ENCODE measurements at places on chromosomes 12 and 14. TPM values are rescaled to one million over a fixed set of nuclear protein-coding genes. Genes with fewer than 3 reads are reported as not detected.

DNA sequence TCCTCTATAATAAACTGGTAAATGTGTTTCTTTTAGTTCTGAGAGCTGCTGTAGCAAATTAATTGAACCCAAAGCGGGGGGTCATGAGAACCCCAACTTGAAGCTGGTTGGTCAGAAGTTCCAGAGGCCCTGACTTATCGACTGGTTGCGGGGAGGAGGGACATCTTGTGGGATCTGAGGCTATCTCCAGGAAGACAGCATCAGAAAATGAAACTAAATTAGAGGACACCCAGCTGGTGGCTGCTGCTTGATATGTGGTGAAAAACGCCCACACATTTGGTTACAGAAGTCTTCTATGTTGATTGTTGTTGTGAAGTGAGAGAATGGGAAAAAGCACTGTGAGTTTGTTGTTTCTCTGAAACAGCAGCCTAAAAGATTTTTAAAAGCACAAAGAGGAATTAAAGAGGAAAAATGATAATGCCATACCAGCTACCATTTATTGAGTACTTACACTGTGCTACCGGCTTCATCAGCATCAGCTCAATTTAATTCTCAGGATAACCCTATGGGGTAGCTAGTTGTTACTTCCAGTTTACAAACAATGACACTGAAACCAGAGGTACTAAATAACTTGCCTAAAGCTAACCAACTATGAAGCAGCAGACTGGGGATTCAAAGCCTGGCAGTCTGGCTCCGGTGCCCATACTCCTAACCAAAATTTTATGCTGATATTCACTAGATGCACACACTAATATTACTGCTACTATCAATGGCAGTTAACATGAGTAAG lies 24.3 kb downstream of the DDX24 start:
- no peaks in the 10 kb centered on the region for H3K27me3 ChIP-seq
- H3K4me1 ChIP-seq = peaks cover 3% of the 10 kb centered on the region
- H3K27ac ChIP-seq = no peak overlapping the region
- H3K36me3 ChIP-seq = peaks cover 49% of the 10 kb centered on the region
- no peak for DNase-seq
- no peak overlapping the region for H3K4me3 ChIP-seq

Gene POTEG
- total RNA-seq = not detected

- H3K4me3 ChIP-seq = no peak overlapping the region
- H3K27ac ChIP-seq = peak overlapping the region; percentile 69
- peaks cover 19% of the 10 kb centered on the region for H3K4me1 ChIP-seq
- H3K36me3 ChIP-seq = no peaks in the 10 kb centered on the region
These were observed 29.9 kb downstream of the HSPB8 start for GRCh38 chr12:119208626-119209061.

Gene NKX2-1
- 7.4 TPM for total RNA-seq

- H3K27me3 ChIP-seq = peaks cover 13% of the 10 kb centered on the region
- H3K36me3 ChIP-seq = no peaks in the 10 kb centered on the region
- no peak for DNase-seq
- no peak overlapping the region for H3K27ac ChIP-seq
These were observed 268.9 kb downstream of the SUDS3 start for GRCh38 chr12:118645219-118645618.

- H3K36me3 ChIP-seq = peaks cover 10% of the 10 kb centered on the region
- peaks cover 33% of the 10 kb centered on the region for H3K4me1 ChIP-seq
- peak overlapping the region; percentile 98 for H3K27ac ChIP-seq
- H3K27me3 ChIP-seq = no peaks in the 10 kb centered on the region
These were observed 52.3 kb downstream of the SLC25A47 start for GRCh38 chr14:100375266-100375962.

- peaks cover 10% of the 10 kb centered on the region for H3K27me3 ChIP-seq
- H3K4me3 ChIP-seq = no peak overlapping the region
- H3K36me3 ChIP-seq = no peaks in the 10 kb centered on the region
- DNase-seq = no peak
These were observed 112.0 kb upstream of the TMCC3 start for GRCh38 chr12:94762259-94762942.

DNA sequence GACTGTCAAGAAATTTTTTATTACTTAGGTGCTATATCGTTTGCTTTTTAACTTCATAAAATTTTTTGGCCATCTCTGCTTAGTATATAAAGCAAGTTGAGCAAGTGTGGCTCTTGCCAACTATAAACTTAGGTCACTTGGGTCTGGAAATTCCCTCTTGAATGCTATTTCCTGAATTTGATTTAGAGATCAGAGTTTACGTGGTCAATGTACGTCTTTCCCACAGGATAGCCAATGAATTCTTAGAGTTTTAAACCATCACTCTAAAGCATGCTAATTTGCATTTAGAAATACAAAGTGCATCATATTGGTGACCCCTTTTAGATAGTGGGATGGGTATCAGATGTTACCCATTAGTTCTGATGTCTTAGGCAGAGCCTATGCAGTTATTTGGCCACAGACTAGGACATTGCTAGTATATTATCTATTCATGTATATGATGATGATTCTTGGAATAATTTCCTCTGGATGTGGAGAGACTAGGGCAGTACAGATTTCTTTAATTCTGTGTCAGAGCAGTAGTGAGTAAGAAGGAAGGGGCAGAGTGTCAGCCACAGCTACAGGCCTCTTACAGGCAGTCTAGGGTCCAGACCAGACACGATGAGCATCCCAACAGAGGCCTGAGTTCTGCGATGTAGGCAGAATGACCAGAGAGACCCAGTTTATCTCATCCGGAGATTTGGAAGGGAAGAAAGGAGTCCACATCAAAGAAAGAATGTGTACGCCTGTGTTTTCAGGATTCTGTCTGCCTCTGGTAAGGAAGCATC lies 30.3 kb downstream of the SCN8A start:
- no peaks in the 10 kb centered on the region for H3K4me1 ChIP-seq
- no peak for DNase-seq
- H3K27me3 ChIP-seq = no peaks in the 10 kb centered on the region
- H3K36me3 ChIP-seq = no peaks in the 10 kb centered on the region

DNA sequence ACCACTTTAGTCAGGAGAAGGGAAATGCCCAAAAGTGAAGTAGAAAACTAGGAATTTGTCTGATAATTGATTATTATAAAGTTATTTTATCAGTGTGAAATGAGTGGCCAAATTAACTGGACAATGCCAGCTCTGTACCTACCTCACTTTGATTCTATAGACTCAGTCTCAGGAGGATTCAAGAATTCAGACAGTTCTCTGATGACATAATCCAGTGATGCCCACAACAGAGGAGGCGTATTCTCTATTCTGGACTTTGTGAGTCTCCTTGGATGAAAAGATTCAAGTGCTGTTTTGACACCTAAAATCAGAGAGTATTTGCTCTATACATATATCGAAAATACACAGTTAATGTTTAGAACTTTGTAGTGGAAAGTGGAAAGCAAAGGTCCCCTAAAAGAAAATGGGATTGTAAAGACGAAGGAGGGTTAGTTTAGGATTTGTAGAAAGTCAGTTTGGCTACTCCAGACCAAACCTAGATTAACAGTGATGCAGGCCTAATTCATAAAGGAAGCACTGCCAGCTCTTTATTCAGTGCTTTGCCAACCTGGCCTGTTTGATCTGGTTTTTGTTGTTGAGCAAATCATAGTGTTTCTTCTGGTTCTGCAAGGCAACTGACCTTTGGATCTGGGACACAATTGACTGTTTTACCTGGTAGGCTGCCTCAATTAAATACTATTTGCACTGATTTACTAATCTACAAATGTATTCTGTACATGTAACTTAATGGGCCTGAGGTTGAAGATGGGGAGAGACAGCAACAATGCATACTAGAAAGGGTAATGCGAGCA lies 67.4 kb downstream of the DAD1 start:
- H3K27me3 ChIP-seq = peaks cover 21% of the 10 kb centered on the region
- no peak for DNase-seq
- peaks cover 45% of the 10 kb centered on the region for H3K4me1 ChIP-seq
- H3K36me3 ChIP-seq = no peaks in the 10 kb centered on the region
- no peak overlapping the region for H3K4me3 ChIP-seq

Gene IL23A
- total RNA-seq = 0.48 TPM

- peaks cover 10% of the 10 kb centered on the region for H3K4me1 ChIP-seq
- H3K36me3 ChIP-seq = peaks cover 17% of the 10 kb centered on the region
- peak overlapping the region; percentile 81 for H3K4me3 ChIP-seq
- H3K27me3 ChIP-seq = no peaks in the 10 kb centered on the region
These were observed 92.4 kb downstream of the TMTC1 start for GRCh38 chr12:29691161-29691854.

GRCh38 chr12:46585854-46586621 lies 213.5 kb upstream of the SLC38A2 start:
- DNase-seq = no peak
- no peaks in the 10 kb centered on the region for H3K4me1 ChIP-seq
- H3K27me3 ChIP-seq = no peaks in the 10 kb centered on the region
- no peak overlapping the region for H3K4me3 ChIP-seq
- H3K27ac ChIP-seq = no peak overlapping the region
- peaks cover 4% of the 10 kb centered on the region for H3K36me3 ChIP-seq

- H3K27ac ChIP-seq = no peak overlapping the region
- H3K4me1 ChIP-seq = no peaks in the 10 kb centered on the region
- no peaks in the 10 kb centered on the region for H3K27me3 ChIP-seq
- no peaks in the 10 kb centered on the region for H3K36me3 ChIP-seq
- no peak overlapping the region for H3K4me3 ChIP-seq
These were observed 550.8 kb upstream of the TMEM132C start for GRCh38 chr12:127716166-127716565.

Gene NOS1
- 0.48 TPM for total RNA-seq

DNA sequence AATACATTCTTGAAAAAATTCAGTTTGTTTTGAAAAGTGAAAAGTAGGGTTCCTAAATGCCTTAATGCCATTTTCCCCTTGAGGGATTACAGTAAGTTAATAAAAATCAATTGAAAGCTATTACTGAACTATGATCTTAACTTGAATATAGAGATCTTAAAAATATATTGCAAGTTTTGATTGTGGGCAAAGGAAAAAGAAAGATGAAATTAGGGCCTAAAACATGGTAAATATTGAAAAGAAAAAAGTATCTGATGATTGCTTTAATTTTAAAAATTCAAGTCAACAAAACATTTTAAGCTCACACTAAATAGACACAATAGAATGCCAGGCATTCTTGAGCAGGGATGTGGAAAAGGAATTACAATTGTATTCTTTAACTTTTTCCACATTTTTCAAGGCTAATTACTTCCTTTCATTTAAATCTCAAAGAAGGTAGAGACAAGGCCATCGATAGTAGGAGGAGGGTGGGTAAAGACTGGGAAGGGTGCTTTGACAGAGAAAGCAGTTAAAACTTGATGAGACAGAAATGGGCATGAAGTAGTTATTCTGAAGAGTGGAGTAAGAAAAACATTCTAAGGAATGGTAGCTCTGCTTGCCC lies 294.4 kb downstream of the NELL2 start:
- no peak overlapping the region for H3K27ac ChIP-seq
- H3K4me3 ChIP-seq = no peak overlapping the region
- no peaks in the 10 kb centered on the region for H3K4me1 ChIP-seq
- no peak for DNase-seq
- peaks cover 3% of the 10 kb centered on the region for H3K36me3 ChIP-seq
- H3K27me3 ChIP-seq = no peaks in the 10 kb centered on the region

Gene HOXC13
- 0.48 TPM for total RNA-seq

- H3K4me1 ChIP-seq = no peaks in the 10 kb centered on the region
- H3K36me3 ChIP-seq = peaks cover 36% of the 10 kb centered on the region
- no peak overlapping the region for H3K27ac ChIP-seq
- H3K27me3 ChIP-seq = no peaks in the 10 kb centered on the region
- DNase-seq = no peak
- H3K4me3 ChIP-seq = no peak overlapping the region
These were observed 28.2 kb upstream of the SNAPC1 start for GRCh38 chr14:61733972-61734371.

DNA sequence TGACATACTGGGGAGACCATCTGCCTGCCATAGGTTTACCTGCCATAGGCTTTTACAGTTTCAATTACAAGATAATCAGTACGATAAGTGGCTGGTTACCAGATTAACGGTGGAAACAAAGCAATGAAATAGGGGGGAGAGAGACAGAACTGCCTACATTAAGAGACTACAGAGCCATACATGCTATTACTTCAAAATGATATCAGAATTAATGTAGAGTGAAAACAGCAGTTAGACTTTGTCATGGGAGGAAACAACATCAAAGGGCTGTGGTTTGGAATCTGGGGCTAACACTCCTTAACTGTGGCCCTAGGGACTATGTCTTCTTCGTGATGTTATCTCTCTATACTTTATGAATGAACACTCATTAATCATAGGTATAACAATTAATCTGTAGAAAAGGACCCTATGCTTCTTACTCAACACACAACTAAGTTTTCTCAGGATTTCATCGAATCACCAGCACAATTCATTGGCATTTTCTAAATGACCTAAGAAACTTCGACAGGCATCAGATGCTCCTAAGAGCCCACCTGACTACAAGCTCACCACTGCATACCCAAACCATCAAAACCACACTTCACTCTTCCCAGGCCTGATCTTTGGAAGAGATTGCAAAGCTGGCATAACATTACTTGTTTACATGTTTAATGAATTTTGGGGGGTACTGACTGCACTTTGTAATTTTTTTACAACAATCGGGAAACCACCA lies 475.6 kb upstream of the SOX5 start:
- peaks cover 7% of the 10 kb centered on the region for H3K4me1 ChIP-seq
- peaks cover 39% of the 10 kb centered on the region for H3K27me3 ChIP-seq
- peaks cover 6% of the 10 kb centered on the region for H3K36me3 ChIP-seq
- no peak overlapping the region for H3K27ac ChIP-seq
- no peak overlapping the region for H3K4me3 ChIP-seq

Gene HOXC11
- not detected for total RNA-seq

GRCh38 chr14:96964726-96965415 lies 167.7 kb downstream of the VRK1 start:
- H3K27ac ChIP-seq = no peak overlapping the region
- H3K36me3 ChIP-seq = no peaks in the 10 kb centered on the region
- DNase-seq = no peak
- no peak overlapping the region for H3K4me3 ChIP-seq
- no peaks in the 10 kb centered on the region for H3K27me3 ChIP-seq

Gene KRT86
- 0.14 TPM for total RNA-seq

Gene OR10AD1
- not detected for total RNA-seq

Gene MAPK1IP1L
- total RNA-seq = 100 TPM

- no peak overlapping the region for H3K27ac ChIP-seq
- no peak for DNase-seq
- H3K27me3 ChIP-seq = no peaks in the 10 kb centered on the region
- peaks cover 62% of the 10 kb centered on the region for H3K4me1 ChIP-seq
- H3K4me3 ChIP-seq = no peak overlapping the region
These were observed 268.7 kb downstream of the ZFP36L1 start for GRCh38 chr14:68523989-68524725.

- H3K4me1 ChIP-seq = no peaks in the 10 kb centered on the region
- no peak for DNase-seq
- peak overlapping the region; percentile 79 for H3K27ac ChIP-seq
- H3K4me3 ChIP-seq = peak overlapping the region; percentile 69
These were observed 186.7 kb upstream of the NEDD1 start for GRCh38 chr12:96720363-96720705.

GRCh38 chr12:67617629-67618028 lies 30.9 kb upstream of the DYRK2 start:
- peaks cover 6% of the 10 kb centered on the region for H3K4me1 ChIP-seq
- H3K27ac ChIP-seq = no peak overlapping the region
- H3K4me3 ChIP-seq = no peak overlapping the region
- H3K36me3 ChIP-seq = no peaks in the 10 kb centered on the region
- no peaks in the 10 kb centered on the region for H3K27me3 ChIP-seq

GRCh38 chr12:89710873-89711750 lies 2.5 kb upstream of the ATP2B1 start:
- H3K36me3 ChIP-seq = no peaks in the 10 kb centered on the region
- no peak for DNase-seq
- H3K27me3 ChIP-seq = peaks cover 5% of the 10 kb centered on the region
- peak overlapping the region; percentile 98 for H3K27ac ChIP-seq
- peak overlapping the region; percentile 96 for H3K4me3 ChIP-seq

Gene MAP4K5
- 58.4 TPM for total RNA-seq

Gene B4GALNT1
- 5.9 TPM for total RNA-seq

- H3K36me3 ChIP-seq = peaks cover 4% of the 10 kb centered on the region
- H3K4me3 ChIP-seq = no peak overlapping the region
- no peak for DNase-seq
- H3K4me1 ChIP-seq = no peaks in the 10 kb centered on the region
These were observed 53.1 kb downstream of the CNTN1 start for GRCh38 chr12:40745386-40745785.

Gene AQP6
- 0.22 TPM for total RNA-seq
